CD4-positive, alpha-beta T cell treated with Interleukin-12 subunit alpha and Interleukin-12 subunit beta, for 1 hour (primary cell): ENCODE measurements at places on chromosomes 13 and 19.
A peak's percentile ranks its signal among the peaks of the same experiment; 100 is the strongest.

GRCh38 chr19:16121967-16122366, 10.3 kb downstream of the RAB8A start:
- DNase-seq: no peak

DNA sequence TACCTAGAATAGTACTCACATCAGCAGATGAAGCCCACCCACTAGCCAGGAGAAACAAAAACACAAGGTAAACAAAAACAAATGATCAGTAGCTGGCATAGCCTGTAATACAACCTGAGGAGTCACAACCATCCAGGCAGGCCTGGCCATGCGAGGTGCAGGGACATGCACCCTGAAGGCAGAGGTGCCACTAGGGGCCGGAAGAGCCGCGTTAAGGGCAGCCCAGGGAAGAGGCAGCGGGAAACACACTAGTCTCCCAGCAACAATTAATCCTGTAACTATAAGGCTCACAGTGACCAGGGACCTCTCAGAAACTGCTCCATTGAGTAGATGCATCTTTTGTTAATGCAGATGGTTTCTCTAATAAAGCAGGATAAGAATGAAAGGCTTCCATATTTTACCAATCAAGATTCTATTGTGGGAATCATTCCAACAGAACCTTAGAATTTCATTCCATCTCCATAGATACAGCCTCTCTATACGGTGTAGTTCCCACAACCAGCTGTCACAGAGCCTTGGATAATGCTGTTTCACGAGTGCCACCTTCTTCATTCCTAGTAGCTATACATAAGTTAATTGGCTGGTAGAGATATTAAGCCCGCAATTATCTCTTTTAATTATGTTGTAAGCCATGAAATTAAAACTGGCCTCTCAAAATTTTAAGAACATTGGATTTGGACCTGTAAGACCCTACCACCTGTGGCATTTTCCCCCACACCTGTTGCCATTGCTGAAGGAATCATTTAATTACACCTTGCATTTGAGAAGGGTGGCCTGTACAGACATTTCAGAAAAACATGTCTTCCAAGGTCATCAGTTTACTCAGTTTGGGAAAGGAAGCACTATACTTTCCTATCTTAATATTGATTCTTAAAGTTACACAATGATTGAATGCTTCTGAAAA, 28.7 kb downstream of the ANKRD10 start:
- no peak for DNase-seq

DNA sequence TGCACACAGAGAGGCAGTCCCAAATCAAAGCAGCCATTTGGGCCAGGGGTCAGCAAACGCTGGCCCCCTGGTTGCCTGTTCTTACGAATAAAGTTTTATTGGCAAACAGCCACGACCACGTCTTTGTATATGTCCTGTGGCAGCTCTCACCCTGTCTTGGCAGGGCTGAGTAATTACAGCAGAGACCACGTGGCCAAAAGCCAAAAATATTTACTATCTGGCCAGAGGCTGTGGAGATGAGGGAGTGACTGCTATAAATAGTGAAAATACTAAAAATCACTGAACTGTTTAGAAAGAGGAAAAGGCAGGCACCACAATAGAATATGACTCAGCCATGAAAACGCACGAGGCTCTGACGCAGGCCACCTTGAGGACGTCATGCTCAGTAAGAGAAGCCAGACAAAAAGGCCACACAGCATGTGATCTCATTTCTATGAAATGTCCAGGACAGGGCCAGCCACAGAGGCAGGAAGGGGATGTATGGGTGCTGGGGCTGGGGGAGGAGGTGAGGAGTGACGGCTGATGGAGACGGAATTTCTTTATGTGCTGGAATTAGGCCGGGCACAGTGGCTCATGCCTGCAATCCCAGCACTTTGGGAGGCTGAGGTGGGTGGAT, 29.4 kb downstream of the SMIM24 start:
- DNase-seq: no peak

- DNase-seq: no peak
Measured at GRCh38 chr19:11094520-11094894, 5.2 kb downstream of the LDLR start.

GRCh38 chr19:22026687-22027086, 15.9 kb upstream of the ZNF208 start:
- no peak for DNase-seq

GRCh38 chr13:66273011-66273410, 957.1 kb downstream of the PCDH9 start:
- DNase-seq: no peak

- DNase-seq: peak; percentile 82
Measured at GRCh38 chr19:39941615-39942365, 7.4 kb upstream of the FCGBP start.

GRCh38 chr19:42433503-42434260, 6.5 kb upstream of the LIPE start:
- DNase-seq: peak; percentile 71

- DNase-seq: no peak
Measured at GRCh38 chr19:49390929-49391359, 2.9 kb downstream of the KASH5 start.

DNA sequence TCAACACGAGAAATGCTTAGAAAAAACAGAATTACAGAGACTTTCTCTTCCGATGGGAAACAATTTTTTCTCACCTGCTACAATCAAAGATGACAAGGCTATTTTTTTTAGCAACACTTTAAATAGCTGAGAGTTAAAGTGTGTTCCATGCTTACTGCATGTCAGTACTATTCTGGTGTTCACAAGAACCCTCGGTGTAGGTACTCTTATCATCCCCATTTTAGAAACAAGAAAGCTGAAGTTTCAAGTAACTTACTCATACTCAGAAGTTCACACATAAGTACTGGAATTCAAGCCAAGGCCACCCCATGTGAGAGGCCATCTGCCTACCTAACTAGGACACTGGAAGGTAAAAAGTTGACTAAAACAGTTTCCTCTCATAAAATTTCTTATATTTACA, 9.0 kb upstream of the TNFRSF19 start:
- no peak for DNase-seq

DNA sequence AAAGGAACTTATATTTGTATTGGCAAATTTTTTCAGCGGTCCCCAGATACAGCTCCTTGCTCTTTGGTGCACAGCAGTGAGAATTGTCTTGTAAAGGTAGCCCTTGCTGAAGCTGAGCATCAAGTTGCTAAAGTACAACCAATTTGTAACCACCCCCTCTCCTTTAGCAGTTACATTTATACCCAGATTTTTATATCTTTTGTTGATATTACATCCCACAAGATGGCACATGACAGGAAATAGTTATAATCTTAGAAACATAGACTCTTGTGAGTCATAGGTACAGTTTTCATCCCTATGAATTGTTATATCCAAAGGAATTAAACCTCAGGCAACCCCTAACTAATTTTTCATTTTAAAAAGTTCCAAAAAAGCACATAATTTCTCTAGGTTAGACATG, 523.0 kb upstream of the SLITRK1 start:
- no peak for DNase-seq

- no peak for DNase-seq
Measured at GRCh38 chr19:30593975-30594745, 222.0 kb downstream of the ZNF536 start.

DNA sequence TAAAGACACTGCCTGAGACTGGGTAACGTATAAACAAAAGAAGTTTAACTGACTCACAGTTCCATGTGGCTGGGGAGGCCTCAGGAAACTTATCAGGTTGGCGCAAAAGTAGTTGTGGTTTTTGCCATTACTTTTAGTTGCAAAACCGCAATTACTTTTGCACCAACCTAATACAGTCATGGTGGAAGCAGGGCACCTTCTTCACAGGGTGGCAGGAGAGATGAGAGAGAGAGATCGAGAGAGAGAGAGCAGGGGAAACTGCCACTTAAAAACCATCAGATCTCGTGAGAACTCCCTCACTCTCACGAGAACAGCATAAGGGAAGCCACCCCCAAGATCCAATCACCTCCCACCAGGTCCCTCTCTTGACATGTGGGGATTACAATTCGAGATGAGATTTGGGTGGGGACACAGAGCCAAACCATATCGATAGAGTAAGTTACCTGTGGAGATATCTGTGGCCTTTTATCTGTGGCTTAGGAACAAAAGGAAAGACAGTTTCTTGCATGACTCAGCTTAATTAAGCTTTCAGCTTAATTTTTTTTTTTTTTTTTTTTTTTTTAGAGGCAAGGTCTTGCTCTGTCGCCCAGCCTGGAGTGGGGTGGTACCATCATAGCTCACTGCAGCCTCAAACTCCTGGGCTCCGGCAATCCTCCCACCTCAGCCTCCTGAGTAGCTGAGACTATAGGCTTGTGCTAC, 7.6 kb upstream of the CABP5 start:
- no peak for DNase-seq
